ENCODE measurements at places on chromosomes 4 and X. TPM values are rescaled to one million over a fixed set of nuclear protein-coding genes. Genes with fewer than 3 reads are reported as not detected.

MAGEA12 gene
- not detected for polyA plus RNA-seq

PLP2 gene
- polyA plus RNA-seq: 317 TPM

GAGE2A gene
- not detected for polyA plus RNA-seq

DNA sequence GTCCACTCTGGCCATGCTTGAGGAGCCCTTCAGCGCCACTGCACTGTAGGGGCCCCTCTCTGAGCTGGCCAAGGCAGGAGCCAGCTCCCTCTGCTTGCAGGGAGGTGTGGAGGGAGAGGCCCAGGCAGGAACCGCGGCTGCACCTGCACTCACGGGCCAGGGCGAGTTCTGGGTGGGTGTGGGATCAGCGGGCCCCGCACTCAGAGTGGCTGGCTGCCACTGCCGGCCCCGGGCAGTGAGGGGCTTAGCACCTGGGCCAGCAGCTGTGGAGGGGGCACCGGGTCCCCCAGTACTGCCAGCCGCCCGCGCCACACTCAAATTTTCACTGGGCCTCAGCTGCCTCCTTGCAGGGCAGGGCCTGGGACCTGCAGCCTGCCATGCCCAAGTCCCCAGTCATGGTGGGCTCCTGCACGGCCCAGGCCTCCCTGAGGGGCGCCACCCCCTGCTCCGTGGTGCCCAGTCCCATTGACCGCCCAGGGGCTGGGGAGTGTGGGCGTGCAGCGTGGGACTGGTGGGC lies 347.2 kb upstream of the SPOCK3 start:
- no peaks in the 10 kb centered on the region for H3K4me1 ChIP-seq
- H3K4me3 ChIP-seq: no peak overlapping the region

- no peak overlapping the region for H3K4me3 ChIP-seq
These were observed 32.9 kb upstream of the GPR78 start for GRCh38 chr4:8547108-8547911.

DNA sequence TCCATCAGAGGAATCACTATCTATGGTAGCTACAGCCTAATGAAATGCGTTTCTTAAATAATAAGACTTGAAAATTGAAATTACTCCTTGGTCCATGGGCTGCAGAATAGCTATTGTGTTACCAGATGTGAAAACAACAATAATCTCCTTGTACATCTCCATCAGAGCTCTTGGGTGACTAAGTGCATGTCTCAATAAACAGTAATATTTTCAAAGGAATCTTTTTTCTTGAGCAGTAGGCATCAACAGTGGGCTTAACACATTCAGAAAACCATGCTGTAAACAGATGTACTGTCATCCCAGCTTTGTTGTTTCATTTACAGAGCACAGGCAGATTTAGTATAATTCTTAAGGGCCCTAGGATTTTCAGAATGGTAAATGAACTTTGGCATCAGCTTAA lies 67.3 kb downstream of the GLUD2 start:
- DNase-seq: no peak
- H3K36me3 ChIP-seq: no peaks in the 10 kb centered on the region
- H3K27ac ChIP-seq: no peak overlapping the region
- H3K4me3 ChIP-seq: no peak overlapping the region
- no peaks in the 10 kb centered on the region for H3K4me1 ChIP-seq
- H3K27me3 ChIP-seq: no peaks in the 10 kb centered on the region

GRCh38 chr4:174215961-174216680 lies 67.3 kb downstream of the FBXO8 start:
- DNase-seq: no peak
- peaks cover 99% of the 10 kb centered on the region for H3K27me3 ChIP-seq
- H3K36me3 ChIP-seq: no peaks in the 10 kb centered on the region
- no peak overlapping the region for H3K4me3 ChIP-seq
- H3K4me1 ChIP-seq: peaks cover 12% of the 10 kb centered on the region

GRCh38 chr4:86271057-86271456 lies 88.8 kb downstream of the MAPK10 start:
- no peak overlapping the region for H3K27ac ChIP-seq
- no peaks in the 10 kb centered on the region for H3K36me3 ChIP-seq
- no peaks in the 10 kb centered on the region for H3K27me3 ChIP-seq
- H3K4me3 ChIP-seq: no peak overlapping the region

- peaks cover 6% of the 10 kb centered on the region for H3K4me1 ChIP-seq
- no peak for DNase-seq
- no peak overlapping the region for H3K4me3 ChIP-seq
These were observed 94.5 kb downstream of the MID1IP1 start for GRCh38 chrX:38895775-38896174.

DNA sequence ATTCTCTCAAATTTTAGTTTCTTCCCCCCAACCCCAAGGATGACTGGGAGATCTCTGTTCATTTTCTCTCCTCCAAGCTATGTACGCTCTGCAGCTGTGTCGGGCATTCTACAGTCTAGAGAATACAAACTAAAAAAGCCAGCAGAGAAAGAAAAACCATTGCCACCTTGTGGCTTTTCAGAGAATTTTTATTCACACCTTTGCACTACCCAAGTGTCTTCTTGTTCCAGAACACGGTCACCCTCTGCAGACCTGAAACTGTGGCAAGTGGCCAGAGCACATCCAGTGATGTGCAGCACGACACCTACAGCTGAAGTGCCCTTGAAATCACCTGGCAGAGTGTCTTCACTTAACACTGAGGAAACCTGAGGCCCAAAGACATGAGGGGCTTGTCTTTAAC lies 68.6 kb downstream of the CHST7 start:
- H3K27ac ChIP-seq: no peak overlapping the region
- peaks cover 8% of the 10 kb centered on the region for H3K4me1 ChIP-seq
- peak; percentile 29 for DNase-seq
- H3K27me3 ChIP-seq: no peaks in the 10 kb centered on the region
- H3K4me3 ChIP-seq: no peak overlapping the region

GRCh38 chr4:80240976-80241375 lies 25.5 kb upstream of the FGF5 start:
- no peak overlapping the region for H3K4me3 ChIP-seq
- no peak for DNase-seq
- H3K27me3 ChIP-seq: no peaks in the 10 kb centered on the region
- no peak overlapping the region for H3K27ac ChIP-seq
- H3K36me3 ChIP-seq: no peaks in the 10 kb centered on the region

- H3K36me3 ChIP-seq: no peaks in the 10 kb centered on the region
- peaks cover 35% of the 10 kb centered on the region for H3K4me1 ChIP-seq
- no peak overlapping the region for H3K4me3 ChIP-seq
- no peak for DNase-seq
These were observed 79.2 kb upstream of the TET2 start for GRCh38 chr4:105067431-105067830.

- no peak overlapping the region for H3K27ac ChIP-seq
- no peak overlapping the region for H3K4me3 ChIP-seq
- no peaks in the 10 kb centered on the region for H3K4me1 ChIP-seq
- no peaks in the 10 kb centered on the region for H3K36me3 ChIP-seq
These were observed 249.3 kb downstream of the ANKRD50 start for GRCh38 chr4:124462954-124463828.

- H3K36me3 ChIP-seq: no peaks in the 10 kb centered on the region
- no peaks in the 10 kb centered on the region for H3K4me1 ChIP-seq
- no peak overlapping the region for H3K4me3 ChIP-seq
These were observed 391.4 kb upstream of the DIPK2B start for GRCh38 chrX:45592101-45592500.

Data from CD14-positive monocyte (primary cell).